ENCODE measurements at places on chromosomes 4 and X.

DNA sequence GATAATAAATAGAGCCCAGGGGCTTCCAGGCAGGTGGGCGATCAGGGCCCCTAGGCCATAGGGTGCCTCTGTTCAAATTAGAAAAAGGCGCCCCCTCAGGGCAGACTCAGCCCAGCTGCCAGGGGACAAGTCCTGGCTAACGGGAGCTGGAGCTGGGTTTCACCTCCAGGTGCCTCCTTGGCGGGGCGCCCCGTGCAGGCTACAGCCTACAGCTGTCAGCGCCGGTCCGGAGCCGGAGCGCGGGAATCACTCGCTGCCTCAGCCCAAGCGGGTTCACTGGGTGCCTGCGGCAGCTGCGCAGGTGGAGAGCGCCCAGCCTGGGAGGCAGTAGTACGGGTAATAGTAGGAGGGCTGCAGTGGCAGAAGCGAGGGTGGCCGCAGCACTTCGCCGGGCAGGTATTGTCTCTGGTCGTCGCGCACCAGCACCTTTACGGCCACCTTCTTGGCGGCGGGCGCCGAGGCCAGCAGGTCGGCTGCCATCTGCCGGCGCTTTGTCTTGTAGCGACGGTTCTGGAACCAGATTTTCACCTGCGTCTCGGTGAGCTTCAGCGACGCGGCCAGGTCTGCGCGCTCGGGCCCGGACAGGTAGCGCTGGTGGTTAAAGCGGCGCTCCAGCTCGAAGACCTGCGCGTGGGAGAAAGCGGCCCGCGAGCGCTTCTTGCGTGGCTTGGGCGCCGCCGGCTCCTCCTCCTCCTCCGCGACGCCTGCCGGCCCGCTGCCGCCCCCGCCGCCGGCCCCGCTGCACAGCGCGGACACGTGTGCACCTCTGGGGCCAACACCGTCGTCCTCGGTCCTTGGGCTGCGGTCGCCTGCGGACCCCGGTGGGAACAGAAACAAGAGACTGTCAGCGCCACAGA is 2.4 kb downstream of the NKX3-2 start:
- DNase-seq: peak; percentile 37

- DNase-seq: no peak
These were observed 62.8 kb downstream of the PPP3CA start for GRCh38 chr4:101284546-101284945.

- no peak for DNase-seq
These were observed 51.0 kb upstream of the ENPP6 start for GRCh38 chr4:184268584-184269160.

- DNase-seq: no peak
These were observed 15.7 kb upstream of the PLCXD1 start for GRCh38 chrX:265502-265901.

DNA sequence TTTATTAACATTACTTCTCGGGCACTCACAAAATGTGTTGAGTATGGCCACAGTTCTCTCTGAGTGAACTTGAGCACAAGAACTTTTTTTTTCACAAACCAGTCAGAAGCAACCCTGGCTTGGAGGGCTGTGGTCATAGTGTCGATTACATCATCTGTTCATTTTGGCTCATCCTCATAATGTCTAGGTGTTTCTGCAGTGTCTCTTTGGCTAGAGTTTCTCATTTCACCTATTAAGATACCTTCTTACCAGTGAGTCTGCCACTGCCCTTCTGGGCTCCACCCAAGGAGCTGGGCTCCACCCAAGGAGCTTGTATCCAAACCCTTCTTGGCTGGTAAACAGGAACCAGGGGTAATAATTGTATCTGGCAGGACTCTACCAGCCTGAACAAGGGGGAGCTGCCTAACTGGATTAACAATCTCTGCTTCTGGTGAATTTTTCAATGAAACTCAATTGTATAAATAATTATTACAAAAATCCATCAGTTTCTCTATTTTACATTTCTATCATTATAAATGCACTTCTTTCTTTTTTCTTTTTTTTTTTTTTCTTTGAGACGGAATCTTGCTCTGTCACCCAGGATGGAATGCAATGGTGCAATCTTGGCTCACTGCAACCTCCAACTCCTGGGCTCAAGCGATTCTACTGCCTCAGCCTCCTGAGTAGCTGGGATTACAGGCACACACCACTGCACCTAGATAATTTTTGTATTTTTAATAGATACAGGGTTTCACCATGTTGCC is 667.7 kb upstream of the SLIT2 start:
- no peak for DNase-seq

GRCh38 chr4:124066595-124066994 is 645.9 kb downstream of the ANKRD50 start:
- no peak for DNase-seq

Measured in CD4-positive, alpha-beta T cell treated with Interleukin-6 for 4 hours (primary cell).